ENCODE measurements at places on chromosomes 5 and 9.

DNA sequence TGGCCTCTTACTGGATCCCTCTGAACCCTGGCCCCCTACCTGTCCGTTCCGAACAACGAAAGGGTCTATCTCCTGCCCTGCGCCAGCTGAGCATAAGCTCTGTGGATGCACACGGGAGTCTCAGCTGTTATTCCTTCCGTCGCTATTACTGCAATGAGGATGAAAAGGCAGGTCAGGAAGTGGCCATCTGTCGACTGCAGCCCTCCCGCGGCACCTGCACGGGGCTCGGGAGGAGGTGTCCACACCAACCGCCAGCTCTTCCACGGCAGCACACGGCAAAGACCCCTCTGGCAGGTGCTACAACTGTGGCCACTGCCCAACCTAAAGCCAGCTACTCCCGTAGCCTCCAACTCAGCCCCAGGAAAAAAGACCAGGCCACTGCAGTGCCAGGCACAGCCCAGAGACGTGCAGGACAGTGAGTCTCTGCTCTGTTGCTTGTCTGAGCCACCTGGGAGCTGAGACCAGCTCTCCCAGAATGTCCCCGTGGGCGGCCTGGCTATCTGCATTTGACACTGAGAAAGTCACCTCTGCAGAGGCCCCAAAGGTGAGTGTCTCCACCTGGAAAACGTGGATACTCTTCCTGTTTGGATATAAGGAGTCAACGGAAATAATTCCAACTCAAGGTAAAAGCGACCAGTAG, 19.1 kb downstream of the CAMSAP1 start:
- DNase-seq = no peak

GRCh38 chr5:108637134-108637533, 110.6 kb upstream of the FER start:
- no peak for DNase-seq

DNA sequence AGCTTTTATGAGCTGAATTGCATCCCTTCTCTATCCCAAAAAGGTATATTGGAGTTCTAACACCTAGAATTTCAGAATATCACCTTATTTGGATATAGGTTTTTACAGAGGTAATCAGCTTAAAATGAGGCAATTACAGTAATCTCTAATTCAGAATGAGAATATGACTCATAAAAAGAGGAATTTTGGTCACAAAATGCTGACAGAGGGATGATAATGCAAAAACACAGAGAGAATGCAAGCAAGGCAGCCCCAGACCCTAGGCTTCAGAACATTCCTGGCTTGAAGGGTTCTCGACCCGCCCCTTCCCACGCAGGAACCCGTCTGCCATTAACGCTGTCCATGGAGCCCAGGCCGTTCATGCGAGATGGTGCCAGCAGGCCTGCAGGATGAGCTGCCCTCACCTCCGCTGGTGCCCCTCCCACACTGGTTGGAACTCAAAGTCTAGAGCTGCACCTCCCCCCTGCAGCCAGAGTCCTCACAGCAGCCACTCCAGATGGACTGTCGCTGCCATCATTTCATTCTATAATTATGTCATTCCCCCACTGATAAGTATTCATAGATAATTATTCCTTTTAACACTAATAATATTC, 1173.4 kb upstream of the ACO1 start:
- DNase-seq = no peak

GRCh38 chr5:141779503-141779973, 97.5 kb upstream of the ARAP3 start:
- DNase-seq = no peak

- no peak for DNase-seq
Measured at GRCh38 chr5:158953929-158954534, 145.7 kb downstream of the EBF1 start.

GRCh38 chr5:145178641-145179523, 656.3 kb downstream of the PRELID2 start:
- no peak for DNase-seq

DNA sequence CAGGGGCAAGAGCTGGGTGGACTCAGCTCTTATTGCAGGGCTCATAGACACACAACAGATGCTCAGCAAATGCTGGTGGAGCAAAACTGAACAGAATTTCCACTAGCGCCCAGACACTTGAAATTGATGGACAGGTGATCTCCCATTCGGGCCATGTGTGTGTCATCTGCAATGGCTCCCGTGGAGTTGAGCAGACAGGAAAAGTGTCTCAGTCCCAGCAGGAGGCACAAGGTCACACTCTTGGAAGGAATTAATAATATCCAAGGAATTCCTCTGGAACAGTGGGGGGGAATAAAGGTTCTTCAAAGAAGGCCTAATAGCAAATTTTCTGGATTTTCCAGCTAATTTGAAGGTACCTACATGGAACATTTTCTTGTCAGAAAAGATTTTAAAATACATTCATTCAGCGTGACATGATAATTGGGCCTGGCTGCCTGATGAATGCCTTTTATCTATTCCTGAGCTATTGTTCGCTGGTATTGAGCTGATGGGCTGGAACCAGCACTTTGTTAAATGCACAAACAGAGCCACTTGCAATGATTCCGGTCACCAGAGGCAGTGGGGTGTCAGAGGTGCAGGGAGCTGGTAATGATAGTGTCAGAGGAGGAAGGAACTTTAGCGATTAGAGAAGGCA, 31.5 kb upstream of the ALDH1B1 start:
- no peak for DNase-seq

GRCh38 chr5:67196537-67197059, at the start of gene CD180:
Gene CD180, minus strand, starts transcription at chr5:67196799. Its CDS starts 158 bp downstream, at chr5:67196641.
- no peak for DNase-seq

- no peak for DNase-seq
Measured at GRCh38 chr5:135391116-135391868, 7.7 kb downstream of the MACROH2A1 start.

- no peak for DNase-seq
Measured at GRCh38 chr9:104772714-104773510, 9.0 kb downstream of the NIPSNAP3B start.

DNA sequence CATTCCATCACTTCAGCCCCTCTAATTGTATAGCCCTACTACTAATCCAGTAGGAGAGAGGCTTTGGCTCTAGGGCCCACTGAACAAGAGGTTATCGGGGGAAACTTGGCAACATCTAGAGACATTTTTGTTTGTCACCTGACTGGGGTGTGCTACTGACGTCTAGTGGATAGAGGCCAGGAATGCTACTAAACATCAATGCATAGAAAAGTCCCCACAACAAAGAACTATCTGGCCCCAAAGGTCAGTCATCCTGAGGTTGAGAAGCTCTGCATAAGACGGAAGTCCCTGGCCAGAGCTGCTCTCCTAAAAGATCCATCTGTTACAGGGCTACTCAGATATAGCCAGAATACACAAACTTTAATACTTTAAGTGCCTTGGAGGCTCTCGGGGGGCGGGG, 570.6 kb upstream of the KLF4 start:
- no peak for DNase-seq

DNA sequence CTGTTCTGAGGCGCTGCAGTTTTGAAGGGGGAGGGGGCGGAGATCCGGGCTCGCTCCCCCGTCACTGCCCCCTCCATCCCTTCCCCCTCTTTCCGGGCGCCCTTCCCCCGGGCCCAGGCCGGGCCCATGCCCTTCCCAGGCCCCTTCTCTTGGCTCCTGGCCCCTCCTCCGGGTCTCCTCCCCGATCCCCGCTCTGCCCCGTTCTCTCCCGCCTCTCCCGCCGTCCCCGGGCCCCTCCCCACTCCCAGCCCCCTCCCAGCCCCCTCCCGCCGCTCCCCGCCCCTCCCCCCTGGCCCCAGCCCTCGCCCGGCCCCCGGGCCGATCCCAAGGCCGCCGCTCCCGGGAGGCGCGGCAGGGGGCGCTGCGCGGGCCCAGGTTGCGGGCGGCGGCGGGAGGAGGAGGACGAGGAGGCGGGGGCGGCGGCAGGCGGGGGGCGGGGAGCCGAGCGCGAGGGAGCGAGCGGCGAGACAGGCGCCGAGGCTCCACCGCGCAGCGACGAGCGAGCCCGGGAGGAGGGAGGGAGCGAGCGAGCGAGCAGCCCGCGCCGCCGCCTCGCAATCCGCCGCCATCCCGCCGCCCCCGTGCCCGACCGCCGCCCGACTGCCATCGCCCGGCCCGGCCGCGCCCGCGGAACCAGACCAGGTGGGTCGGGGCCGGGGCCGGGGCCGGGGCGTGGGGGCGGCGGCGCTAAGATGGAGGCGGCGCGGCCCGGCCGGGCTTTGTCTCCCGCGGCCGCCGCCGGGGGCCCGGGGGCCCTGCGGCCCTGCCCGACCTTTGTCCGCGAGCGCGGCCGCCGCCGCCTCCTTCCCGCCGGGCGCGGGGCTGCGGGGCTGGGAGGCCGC, at the start of gene PRRC2B:
Gene PRRC2B, plus strand, starts transcription at position 465 of the 842 bp plus-strand sequence. CDS start 36,059 bp downstream, outside the sequence.
- peak; percentile 74 for DNase-seq

DNA sequence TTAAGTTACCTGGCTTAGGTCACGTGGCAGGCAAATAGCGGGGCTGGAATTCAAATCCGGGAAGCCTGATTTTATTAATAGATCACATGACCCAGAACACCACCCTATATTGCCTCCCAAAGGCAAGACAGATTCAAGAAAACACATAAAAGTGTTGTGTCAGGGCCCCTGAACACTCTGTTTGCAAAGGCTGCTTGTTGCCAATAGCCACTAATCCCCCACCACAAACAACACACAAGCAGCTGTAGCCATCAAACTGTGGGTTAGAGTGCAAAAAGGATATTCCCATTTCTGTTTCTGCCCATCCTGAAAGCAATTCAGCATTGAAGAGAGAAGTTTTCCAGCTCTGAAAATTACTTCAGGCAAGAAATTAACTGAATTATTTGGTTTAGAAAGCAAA, 358.9 kb upstream of the RFX3 start:
- no peak for DNase-seq

DNA sequence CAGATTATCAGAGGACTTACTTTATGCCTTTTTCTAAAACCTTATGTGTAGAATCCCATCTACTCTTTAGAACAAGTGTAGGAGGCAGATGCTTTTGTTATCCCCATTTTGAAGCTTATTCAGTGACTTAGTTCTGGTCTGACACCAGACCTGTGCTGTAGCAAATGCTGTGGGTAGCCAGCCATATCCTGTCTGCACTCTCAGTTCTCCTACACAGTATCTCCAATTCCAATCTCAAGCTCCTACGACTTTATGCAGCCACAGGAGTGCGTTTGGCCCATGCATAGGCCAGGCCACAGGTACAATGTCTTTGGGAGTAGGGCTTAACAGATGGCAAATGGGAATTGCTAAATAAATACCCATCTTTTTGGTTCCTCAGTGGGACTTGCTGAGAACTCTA, 292.6 kb downstream of the MCTP1 start:
- DNase-seq = no peak

DNA sequence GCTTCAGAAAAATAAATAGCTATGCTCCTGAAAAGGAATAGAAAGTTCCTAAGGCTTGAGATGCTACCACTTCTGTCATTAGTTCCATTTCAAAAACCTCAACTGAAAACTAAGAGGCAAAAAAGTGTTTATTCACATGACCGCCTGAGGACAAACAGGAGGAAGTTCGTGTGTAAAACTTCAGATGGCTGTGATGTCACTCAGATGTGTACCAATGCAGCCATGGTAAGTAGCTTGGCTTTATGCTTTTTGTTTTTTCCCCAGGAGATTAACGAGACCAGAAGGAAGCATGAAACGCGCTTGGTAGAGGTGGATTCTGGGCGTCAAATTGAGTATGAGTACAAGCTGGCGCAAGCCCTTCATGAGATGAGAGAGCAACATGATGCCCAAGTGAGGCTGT, 33.0 kb downstream of the LMNB1 start:
- DNase-seq = no peak

GRCh38 chr5:171149333-171149732, 159.7 kb upstream of the TLX3 start:
- DNase-seq = no peak

GRCh38 chr5:40654377-40654991, 25.2 kb upstream of the PTGER4 start:
- no peak for DNase-seq

- no peak for DNase-seq
Measured at GRCh38 chr9:38141746-38142591, 72.9 kb upstream of the SHB start.

DNA sequence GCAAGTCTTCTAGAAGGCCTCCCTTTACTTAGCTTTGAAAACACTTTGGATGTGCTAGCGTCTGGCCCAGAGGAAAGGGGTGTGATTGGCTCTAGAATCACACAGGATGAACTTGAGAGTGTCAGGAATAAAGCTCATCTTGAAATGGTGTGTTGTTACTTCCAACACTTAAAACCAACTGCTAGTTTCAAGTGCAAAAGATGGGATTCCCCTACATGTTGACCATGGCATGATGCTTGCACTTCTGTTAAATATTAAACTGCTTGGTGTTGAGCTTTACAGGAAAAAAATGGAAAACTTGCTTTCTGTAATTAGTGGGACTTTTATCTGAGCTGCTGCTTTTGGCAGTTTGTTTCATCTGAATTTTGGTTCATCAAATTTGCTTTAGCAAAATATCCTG, 261.1 kb downstream of the MED10 start:
- DNase-seq = no peak

- no peak for DNase-seq
Measured at GRCh38 chr5:126888175-126888574, 111.2 kb downstream of the LMNB1 start.

GRCh38 chr9:125235804-125236519, 5.2 kb downstream of the HSPA5 start:
- DNase-seq = no peak

GRCh38 chr5:163880302-163880701, 374.9 kb downstream of the MAT2B start:
- no peak for DNase-seq

- no peak for DNase-seq
Measured at GRCh38 chr9:24738421-24738961, 192.8 kb upstream of the IZUMO3 start.

GRCh38 chr9:5013374-5013773, 28.3 kb downstream of the JAK2 start:
- DNase-seq = no peak

DNA sequence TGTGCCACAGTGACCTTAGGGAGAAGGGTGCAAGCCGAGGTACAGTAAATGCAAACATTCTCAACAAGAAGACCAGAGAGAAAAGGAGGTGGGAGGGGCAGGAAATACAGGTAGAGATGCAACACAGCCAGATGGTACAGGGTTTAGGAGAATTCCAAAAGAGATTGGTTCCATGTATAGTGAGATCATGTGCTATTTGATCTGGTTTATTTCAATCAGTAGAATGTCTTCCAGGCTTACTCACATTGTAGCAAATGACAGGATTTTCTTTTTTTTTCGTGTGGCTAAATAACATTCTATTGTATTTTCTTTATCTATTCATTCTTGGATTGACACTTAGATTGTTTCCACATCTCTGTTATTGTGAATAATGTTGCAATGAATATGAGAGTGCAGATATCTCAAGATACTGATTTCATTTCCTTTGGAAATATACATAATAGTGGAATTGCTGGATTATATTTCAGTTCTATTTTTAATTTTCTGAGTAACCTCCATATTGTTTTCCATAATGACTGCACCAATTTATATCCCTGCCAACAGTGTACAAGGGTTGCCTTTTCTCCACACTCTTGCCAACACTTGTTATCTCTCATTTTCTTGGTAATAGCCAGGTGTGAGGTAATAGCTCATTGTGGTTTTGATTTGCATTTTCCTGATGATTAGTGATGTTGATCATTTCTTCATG, 107.8 kb upstream of the GAS1 start:
- DNase-seq = no peak

- DNase-seq = no peak
Measured at GRCh38 chr5:87944553-87945285, 323.9 kb downstream of the TMEM161B start.

- DNase-seq = no peak
Measured at GRCh38 chr9:131554843-131555351, 9.6 kb downstream of the PRRT1B start.

- DNase-seq = no peak
Measured at GRCh38 chr9:123697686-123698085, 232.2 kb downstream of the DENND1A start.

Data from T-helper 22 cell (primary cell).